ENCODE measurements at places on chromosomes 16 and 17.

- peak overlapping the region; percentile 93 for H3K27ac ChIP-seq
- peak; percentile 48 for DNase-seq
- H3K4me1 ChIP-seq = peaks cover 20% of the 10 kb centered on the region
- H3K4me3 ChIP-seq = peak overlapping the region; percentile 63
Observed at GRCh38 chr17:43477832-43478634, 5.7 kb upstream of the DHX8 start.

GRCh38 chr16:88690341-88691128 is 4.2 kb upstream of the SNAI3 start:
- peaks cover 5% of the 10 kb centered on the region for H3K27me3 ChIP-seq
- H3K4me3 ChIP-seq = no peak overlapping the region
- H3K27ac ChIP-seq = no peak overlapping the region
- DNase-seq = no peak

GRCh38 chr17:8137645-8138373 is 13.9 kb upstream of the HES7 start:
- peaks cover 2% of the 10 kb centered on the region for H3K4me1 ChIP-seq
- H3K36me3 ChIP-seq = no peaks in the 10 kb centered on the region
- H3K4me3 ChIP-seq = no peak overlapping the region
- no peak for DNase-seq
- no peak overlapping the region for H3K27ac ChIP-seq

DNA sequence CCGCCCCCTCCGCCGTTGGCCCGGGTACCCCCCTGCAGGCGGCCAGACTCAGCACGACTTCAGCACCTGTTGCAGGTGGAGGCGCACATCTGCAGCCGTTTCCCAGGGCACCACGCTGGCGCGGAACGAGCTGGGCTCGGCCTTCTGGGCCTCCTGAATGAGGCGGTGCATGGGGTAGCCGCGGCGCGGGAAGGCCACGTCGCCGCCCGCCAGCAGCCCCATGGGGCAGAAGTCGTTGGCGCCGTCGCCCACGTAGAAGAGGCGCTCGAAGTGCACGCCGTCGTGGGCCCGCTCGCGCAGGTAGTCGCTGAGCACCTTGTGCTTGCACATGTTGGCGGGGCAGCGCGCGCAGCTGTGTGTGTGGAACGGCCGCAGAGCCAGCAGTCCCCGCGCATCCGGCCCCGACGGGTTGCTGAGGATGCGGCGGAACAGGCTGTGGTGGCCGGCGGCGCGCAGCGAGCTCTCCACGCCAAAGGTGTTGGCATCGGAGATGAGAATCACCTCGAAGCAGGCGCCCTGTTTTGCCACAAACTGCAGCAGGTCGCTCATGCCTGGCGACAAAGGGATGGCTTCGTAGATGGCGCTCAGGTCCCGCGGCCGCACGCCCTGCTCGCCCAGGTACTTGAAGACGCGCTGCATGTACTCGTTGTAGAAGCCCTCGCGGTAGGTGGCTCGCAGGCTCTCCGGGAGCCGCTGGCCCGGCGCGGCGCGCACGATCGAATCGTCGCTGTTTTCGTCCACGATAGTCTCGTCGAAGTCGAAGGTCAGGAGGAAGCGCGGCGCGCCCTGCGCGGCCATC is 6.2 kb downstream of the PHOSPHO1 start:
- peak; percentile 50 for DNase-seq
- H3K27ac ChIP-seq = no peak overlapping the region
- no peaks in the 10 kb centered on the region for H3K4me1 ChIP-seq
- H3K27me3 ChIP-seq = peaks cover 22% of the 10 kb centered on the region
- H3K4me3 ChIP-seq = peak overlapping the region; percentile 59
- H3K36me3 ChIP-seq = no peaks in the 10 kb centered on the region

DNA sequence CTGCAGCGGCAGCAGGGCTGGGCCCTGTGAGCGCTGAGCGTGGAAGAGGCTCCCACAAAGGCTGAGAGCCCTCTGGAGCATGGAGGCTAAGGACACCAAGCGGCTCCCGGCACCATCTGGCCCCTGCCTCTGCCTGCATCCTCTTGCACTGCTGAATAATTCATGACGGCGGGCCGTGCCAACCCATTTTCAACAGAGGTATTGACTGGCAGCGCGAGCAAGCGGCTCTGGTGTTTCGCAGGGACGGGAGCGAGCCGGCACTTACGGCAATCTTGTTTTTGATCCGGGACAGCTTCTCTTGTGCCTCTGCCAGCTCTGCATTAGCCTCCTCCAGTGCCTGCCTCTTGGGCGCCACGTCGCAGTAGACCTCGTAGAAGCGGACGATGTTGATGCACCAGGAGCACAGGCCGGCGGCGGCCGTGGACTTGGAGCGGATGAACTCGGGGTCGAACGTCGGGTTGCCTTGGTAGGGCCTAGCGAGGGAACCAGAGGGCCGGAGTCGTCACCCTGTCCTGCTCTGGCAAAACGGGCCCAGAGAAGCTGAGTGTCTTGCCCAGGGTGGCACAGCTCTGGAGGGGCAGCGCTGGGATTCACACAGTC is 80.4 kb downstream of the PGS1 start:
- no peak overlapping the region for H3K4me3 ChIP-seq
- H3K4me1 ChIP-seq = peaks cover 4% of the 10 kb centered on the region
- H3K36me3 ChIP-seq = no peaks in the 10 kb centered on the region

GRCh38 chr16:85627526-85628264 is 14.6 kb downstream of the GSE1 start:
- H3K36me3 ChIP-seq = no peaks in the 10 kb centered on the region
- peak overlapping the region; percentile 95 for H3K27ac ChIP-seq
- peaks cover 35% of the 10 kb centered on the region for H3K27me3 ChIP-seq

DNA sequence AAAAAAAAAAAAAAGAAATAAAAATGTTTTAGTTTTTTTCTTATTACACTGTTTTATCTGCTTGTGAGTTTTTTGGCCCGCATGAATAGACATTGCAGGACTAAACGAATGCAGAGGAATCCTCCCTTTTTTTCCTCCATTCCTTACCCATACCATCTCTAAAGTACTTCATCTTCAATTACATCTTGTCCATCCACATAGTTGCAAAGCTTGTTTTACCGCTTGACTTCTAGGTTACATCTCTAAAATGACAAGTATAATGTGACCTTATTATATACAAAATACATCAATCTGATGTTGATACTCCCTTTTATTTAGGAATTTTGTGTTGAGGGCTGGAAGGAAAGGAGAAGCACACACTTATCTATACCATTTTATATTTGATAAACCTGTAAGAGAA is 12.8 kb downstream of the RETREG3 start:
- peaks cover 8% of the 10 kb centered on the region for H3K4me1 ChIP-seq
- H3K4me3 ChIP-seq = no peak overlapping the region
- H3K27me3 ChIP-seq = no peaks in the 10 kb centered on the region
- H3K27ac ChIP-seq = no peak overlapping the region
- H3K36me3 ChIP-seq = no peaks in the 10 kb centered on the region

DNA sequence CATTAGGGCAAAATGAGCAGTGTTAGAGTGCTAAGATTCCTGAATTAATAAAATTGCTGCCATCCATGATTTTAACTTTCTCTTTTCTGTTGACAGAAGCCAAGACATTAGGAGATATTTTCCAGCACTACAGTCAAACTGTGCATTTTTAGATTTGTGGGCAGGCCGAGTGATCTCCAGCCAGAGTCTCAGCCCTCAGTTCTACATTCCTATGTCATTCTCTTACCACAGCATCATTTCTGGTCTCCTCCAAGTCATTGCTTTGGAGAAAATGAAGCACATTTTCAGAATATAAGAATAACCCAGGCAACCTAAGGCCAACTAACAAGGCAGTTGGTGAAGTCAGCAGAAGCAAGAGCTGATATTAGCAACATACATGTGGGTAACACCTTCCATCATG is 74.6 kb upstream of the NUDT7 start:
- no peaks in the 10 kb centered on the region for H3K4me1 ChIP-seq
- DNase-seq = no peak
- H3K36me3 ChIP-seq = no peaks in the 10 kb centered on the region
- no peak overlapping the region for H3K27ac ChIP-seq
- H3K4me3 ChIP-seq = no peak overlapping the region

- peaks cover 3% of the 10 kb centered on the region for H3K4me1 ChIP-seq
- no peaks in the 10 kb centered on the region for H3K27me3 ChIP-seq
- no peak for DNase-seq
- no peaks in the 10 kb centered on the region for H3K36me3 ChIP-seq
- H3K4me3 ChIP-seq = no peak overlapping the region
Observed at GRCh38 chr16:13021996-13022395, 120.6 kb downstream of the SHISA9 start.

- H3K27ac ChIP-seq = no peak overlapping the region
- DNase-seq = no peak
- no peaks in the 10 kb centered on the region for H3K36me3 ChIP-seq
Observed at GRCh38 chr16:48435318-48435680, 50.1 kb upstream of the SIAH1 start.

DNA sequence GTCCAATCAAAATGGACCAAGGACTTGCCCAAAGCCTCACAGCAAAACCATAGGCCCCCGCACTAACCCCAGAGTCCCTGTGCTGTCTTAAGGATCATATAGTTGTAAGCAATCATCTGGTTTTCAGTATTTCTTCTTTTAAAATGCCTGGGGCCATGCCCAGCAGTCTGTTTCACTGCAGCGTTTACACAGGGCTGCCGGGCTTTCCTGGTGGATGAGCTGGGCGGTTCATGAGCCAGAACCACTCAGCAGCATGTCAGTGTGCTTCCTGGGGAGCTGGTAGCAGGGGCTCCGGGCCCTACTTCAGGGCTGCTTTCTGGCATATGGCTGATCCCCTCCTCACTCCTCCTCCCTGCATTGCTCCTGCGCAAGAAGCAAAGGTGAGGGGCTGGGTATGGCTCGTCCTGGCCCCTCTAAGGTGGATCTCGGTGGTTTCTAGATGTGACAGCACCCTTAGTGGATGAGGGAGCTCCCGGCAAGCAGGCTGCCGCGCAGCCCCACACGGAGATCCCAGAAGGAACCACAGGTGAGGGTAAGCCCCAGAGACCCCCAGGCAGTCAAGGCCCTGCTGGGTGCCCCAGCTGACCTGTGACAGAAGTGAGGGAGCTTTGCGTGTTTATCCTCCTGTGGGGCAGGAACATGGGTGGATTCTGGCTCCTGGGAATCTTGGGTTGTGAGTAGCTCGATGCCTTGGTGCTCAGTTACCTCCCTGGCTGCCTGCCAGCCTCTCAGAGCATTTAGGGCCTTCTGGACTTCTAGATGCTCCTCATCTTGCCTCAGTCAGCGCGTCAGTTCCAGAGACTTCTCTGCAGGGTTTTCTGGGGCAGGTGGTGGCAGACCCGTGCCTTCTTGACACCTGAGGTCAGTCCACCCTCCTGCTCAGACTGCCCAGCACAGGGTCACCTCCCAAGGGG is 24.8 kb upstream of the STH start:
- H3K27me3 ChIP-seq = peaks cover 12% of the 10 kb centered on the region
- DNase-seq = no peak
- H3K4me3 ChIP-seq = no peak overlapping the region
- H3K27ac ChIP-seq = no peak overlapping the region

- peaks cover 25% of the 10 kb centered on the region for H3K4me1 ChIP-seq
- peak overlapping the region; percentile 71 for H3K4me3 ChIP-seq
- peaks cover 3% of the 10 kb centered on the region for H3K27me3 ChIP-seq
Observed at GRCh38 chr17:73645050-73645871, 1.0 kb upstream of the SDK2 start.

DNA sequence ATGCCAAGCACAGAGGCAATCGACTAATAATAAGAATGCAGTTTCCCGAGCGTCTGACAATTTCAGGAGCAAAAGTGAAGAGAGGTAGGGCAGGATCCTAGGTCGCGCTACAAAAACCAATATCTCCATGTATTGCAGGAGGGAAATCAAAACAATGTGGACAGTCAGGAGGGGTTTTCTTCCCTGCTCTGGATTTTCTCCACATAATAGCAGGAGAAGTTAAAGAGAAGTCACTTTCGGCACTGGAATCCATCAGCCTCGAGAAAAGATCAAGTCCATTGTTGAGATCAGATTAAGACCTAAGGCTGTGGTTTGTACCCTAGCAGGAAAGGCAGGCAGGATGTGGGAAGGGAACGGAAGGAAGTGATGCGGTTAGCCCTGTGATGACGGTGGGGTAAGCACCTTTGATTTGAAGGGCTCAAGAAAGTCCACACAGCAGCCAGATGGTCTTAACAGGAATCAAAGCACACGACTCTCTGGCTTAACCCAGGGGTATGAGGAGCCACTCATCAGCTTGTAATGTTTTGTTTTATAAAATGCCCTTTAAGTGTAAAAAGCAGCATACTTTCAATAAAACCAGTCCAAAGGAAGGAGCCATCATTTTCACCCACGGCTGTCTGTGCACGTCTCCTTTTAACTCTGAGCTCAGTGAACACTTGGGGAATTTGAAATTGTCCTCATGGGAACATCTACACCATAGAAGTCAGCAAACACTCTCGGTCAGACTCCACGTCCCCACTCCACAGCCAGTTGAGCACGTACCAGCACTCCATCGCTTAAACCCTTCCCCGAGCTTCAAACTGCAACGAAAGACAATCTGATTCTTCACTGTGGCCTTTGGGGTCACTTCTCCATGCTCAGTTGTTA is 15.8 kb upstream of the AKTIP start:
- no peak overlapping the region for H3K27ac ChIP-seq
- no peaks in the 10 kb centered on the region for H3K4me1 ChIP-seq
- H3K36me3 ChIP-seq = peaks cover 4% of the 10 kb centered on the region
- no peak overlapping the region for H3K4me3 ChIP-seq
- no peak for DNase-seq

DNA sequence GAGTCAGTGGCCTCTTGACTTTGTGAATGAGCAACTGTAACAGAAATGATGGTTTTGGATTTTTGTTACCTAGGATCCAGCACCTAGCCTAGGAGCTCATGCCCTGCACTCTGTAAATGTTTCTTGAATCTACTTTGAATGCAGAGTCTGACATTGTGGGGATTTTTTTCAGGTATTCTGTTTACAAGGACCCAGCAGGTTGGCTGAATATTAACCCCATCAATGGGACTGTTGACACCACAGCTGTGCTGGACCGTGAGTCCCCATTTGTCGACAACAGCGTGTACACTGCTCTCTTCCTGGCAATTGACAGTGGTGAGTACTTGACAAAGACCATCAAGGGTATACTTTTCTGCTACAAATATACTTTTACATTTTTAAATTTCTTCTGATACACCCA is 59.8 kb upstream of the HSBP1 start:
- H3K27ac ChIP-seq = no peak overlapping the region
- peaks cover 5% of the 10 kb centered on the region for H3K36me3 ChIP-seq
- DNase-seq = no peak
- H3K4me3 ChIP-seq = no peak overlapping the region
- H3K4me1 ChIP-seq = peaks cover 20% of the 10 kb centered on the region

GRCh38 chr17:8912084-8912981 is 44.9 kb upstream of the PIK3R6 start:
- H3K4me1 ChIP-seq = no peaks in the 10 kb centered on the region
- no peak overlapping the region for H3K4me3 ChIP-seq
- peaks cover 2% of the 10 kb centered on the region for H3K27me3 ChIP-seq
- H3K27ac ChIP-seq = no peak overlapping the region
- H3K36me3 ChIP-seq = no peaks in the 10 kb centered on the region

DNA sequence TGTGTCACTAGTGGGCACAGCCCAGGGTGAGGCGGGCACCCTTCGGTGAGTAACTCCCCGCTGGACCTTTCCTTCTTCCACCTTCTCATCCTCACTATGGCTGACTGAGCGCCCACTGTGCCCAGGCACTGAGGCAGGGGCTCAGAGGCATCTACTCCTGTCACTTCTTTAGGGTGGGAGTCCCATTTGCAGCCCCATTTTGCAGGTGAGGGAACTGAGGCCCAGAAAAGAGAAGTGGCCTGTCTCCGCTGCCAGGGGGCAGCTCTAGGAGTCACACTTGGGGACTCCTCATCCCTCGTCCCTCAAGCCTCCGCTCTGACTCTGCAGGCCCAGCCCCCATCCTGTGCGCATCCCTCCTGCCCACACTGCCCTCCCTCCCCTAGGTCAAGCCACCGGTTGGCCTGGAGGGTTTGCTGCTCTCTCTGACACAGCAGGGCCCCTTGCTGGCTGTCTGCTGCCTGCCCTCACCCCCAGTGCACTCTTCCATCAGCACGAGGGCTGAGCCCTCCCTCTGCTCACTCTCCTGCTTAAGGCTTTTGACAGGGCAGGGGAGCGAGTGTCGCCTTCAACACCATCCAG is 62.4 kb downstream of the CNGB1 start:
- DNase-seq = no peak
- H3K27ac ChIP-seq = no peak overlapping the region
- no peaks in the 10 kb centered on the region for H3K36me3 ChIP-seq
- H3K4me3 ChIP-seq = no peak overlapping the region

Measured in glutamatergic neuron (in vitro differentiated cells).